Stimulated activated CD4-positive, alpha-beta T cell treated with anti-CD3 and anti-CD28 coated beads, Interleukin-12 subunit alpha, Interleukin-12 subunit beta, amount 100 ng/mL, for 48 hours (primary cell): ENCODE measurements at places on chromosomes 4 and X.

GRCh38 chrX:17511556-17511955, 136.6 kb downstream of the NHS start:
- DNase-seq: no peak

DNA sequence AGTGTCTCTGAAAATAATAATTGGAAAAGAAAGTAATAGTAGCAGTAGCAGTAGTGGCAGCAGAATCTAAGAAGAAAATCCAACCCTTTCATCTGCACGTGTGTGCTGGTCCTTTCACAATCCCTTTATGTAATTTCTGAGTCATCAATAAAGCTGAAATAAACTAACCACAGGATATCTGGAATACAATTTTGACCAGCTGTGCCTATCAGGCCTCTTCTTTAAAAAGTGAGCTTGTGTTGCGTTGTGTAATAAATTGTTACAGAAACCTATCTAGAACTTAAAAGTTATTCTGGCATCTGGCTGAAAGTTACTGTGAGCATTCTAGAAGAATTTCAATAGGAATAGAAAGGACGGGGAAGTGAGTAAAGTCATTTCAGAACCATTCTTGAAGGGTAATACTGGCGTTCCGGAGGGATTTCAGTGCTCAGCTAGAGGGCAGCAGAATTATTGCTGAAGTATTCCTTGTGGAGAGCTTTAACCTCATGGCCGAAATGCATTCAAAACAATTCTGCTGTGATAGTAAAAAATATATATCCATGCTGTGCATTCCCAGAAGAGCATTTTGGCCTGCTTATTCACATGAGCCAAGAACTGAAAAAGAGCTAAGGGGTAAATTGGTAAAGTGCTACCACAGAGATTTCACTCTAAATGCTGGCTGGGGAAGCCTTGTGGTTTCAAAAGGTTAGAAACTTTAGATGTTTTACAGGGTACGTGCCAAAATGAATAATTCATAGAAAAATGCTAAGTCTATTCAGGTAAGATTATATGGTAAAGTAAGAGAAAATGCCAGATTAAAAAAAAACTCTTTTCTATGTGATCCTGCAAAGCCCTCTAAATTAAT, 260.6 kb downstream of the NKX6-1 start:
- DNase-seq: no peak

- no peak for DNase-seq
These were observed 161.1 kb downstream of the PCDH19 start for GRCh38 chrX:100248885-100249493.

DNA sequence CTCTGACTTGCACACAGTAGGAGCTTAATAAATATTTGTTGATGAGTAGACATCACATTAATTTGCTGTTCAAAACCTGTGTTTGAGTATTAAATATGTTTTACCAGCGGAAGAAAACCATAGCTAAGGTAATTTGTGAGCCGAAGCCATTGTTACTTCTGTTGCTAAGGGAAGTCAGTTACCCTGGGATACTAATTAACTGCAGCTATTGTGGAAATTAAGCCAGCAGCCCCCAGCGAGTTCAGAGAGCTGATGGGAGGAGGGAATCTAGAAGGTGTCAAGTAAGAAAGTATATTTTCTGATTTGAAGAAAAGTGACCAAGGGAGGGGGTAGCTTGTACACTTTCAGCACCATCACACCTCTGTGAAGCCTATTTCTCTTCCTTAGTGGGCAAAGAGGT, 76.7 kb upstream of the IGSF1 start:
- no peak for DNase-seq

GRCh38 chr4:145927030-145927429, 11.6 kb downstream of the ZNF827 start:
- DNase-seq: no peak

- DNase-seq: no peak
These were observed 8.2 kb upstream of the ABCG2 start for GRCh38 chr4:88166608-88167007.
